RCC 7860 (cell line): ENCODE measurements at places on chromosomes 2 and 18.

DNA sequence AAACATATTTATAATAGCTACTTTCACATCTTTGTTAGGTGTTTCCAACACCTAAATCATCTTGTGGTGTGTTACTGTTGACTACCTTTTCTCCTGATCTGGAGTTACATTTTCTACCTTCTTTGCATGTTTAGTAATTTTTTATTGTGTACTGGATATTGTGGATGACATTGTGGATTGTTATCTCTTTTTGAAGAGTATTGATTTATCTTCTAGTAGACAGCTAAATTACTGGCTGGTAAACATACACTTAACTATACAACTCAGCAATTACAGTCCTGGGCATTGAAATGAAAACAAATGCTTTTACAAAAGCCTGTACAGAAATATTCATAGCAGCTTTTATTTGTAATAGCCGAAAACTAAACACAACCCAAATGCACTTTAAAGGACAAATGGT is 150.8 kb downstream of the PTRHD1 start:
- DNase-seq, result no peak

GRCh38 chr2:217906798-217907197 is 96.0 kb downstream of the TNS1 start:
- no peak for DNase-seq

DNA sequence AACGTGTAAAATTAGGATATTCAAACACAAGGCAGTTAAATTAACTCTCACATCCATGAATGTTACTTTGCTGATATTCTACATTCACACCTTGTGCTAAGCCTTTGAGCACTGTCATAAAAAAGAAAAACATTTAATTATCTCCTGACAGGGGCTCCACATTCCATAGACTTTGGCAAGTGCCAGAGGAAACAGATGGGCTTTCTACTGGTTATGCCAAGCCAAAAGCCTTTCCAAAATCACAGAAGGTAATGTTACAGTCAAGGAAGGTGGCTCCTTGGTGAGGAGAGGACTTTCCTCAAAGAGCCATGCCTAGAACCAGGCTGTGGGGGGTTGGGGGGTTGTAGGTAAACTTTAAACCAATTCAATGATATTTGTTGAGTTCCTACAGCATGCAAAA is 12.4 kb downstream of the MYO5B start:
- DNase-seq, result no peak

- no peak for DNase-seq
Measured at GRCh38 chr18:159037-159652, 788 bp downstream of the USP14 start.

GRCh38 chr2:38835015-38835601 is 40.6 kb downstream of the DHX57 start:
- DNase-seq, result no peak
